ENCODE measurements at places on chromosomes 2 and 18.

DNA sequence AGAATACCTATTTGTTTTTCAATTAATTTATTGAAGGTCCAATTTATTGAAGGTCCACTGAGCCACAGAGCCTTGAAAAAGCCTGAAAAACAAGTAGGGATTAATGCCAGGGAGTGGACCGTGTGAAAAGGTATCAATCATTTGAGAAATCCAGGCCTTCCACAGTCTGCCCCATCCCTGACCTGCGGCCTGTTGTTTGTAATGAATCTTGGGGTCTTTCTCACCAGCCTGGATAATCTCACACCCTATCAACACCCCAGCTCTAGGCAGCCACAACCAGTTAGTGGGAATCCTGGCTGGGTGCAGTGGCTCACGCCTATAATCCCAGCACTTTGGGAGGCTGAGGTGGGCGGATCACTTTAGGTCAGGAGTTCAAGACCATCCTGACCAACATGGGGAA lies 47.8 kb downstream of the TNFRSF11A start:
- no peak for DNase-seq

DNA sequence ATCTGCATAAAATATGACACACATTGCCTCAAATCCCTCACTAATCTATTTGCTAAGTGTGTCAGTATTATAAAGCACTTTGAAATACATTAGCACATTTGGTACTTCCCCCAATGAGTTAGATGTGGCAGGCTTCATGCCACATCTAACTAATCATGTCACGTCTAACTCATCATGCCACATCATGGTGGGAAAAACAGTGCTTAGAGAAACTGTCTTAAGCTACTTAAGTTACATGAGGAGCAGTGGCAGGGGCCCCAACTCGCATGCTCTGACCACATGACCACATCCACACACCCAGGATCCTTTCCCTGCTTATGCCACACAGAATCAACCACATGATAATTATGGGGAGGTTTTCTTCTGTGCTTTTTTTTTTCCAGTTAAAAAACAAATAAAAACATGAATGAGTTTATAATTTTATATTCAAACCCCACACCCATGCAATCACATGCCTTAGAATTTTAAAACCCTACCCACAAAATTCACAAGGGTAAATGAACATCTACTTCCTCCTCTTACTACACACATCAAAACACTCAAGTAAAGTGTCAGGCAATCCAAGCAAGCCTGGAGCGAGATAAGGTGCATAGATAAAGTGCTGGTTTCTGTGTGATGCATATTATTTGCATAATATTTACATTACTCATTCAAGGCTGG lies 1.6 kb downstream of the ABCA12 start:
- DNase-seq: no peak

DNA sequence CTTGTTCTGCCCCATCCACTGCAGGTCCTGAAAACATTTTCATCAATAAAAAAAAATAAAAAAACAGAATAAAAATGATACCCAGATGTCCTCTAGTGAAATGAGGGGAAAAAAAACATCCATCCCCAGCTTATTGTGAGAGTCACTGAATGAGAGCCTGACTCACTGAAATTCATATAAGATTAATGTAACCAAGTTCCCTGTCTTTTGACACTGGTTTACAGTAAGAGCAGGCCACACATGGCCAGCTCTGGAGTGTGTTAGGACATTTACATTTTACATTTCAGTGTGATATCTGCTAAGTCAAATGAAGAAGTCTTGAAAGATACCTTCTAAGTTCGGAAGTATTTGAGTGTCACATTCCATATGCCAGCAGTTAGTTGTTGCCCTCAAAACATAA lies 21.1 kb upstream of the IL18R1 start:
- no peak for DNase-seq

DNA sequence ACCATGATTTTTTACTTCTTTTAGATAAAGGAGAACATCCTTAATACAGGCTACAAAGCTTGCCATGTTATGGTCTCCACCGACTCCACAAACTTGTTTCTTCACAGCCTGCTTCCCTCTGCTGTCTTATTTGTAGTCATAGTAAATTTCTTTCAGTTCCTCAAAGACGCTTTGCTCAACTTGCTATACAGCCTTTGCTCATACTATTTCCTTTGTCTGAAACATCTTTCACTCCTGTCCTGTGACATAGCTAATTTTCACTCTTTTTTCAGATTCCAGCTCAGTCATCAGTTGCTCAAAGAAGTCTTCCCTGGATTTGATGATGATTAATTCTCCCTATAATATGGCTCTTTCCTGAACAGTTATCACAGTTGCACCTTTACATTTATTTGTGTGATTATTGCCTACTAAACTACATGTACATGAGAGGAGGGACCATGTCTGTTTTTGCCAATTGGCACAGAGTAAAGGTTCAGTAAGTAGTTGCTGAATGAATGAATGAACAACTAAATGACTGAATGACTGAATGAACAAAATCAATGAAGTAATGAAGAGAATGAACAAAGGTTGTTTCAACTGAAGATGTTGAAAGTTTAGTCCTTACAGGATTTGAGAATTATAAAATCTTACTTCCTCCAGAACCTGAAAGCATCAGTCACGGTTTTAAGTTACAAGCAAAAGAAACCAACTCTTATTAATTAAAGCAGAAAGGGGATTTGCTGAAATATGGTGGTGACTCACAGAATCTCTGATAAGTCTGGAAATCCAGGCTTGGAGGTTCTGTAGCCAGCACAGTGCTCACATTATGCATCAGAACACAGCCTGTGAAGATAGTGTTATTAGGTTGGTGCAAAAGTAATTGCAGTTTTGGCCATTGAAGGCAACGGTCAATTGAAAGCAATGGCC lies 186.4 kb upstream of the FAM98A start:
- no peak for DNase-seq

DNA sequence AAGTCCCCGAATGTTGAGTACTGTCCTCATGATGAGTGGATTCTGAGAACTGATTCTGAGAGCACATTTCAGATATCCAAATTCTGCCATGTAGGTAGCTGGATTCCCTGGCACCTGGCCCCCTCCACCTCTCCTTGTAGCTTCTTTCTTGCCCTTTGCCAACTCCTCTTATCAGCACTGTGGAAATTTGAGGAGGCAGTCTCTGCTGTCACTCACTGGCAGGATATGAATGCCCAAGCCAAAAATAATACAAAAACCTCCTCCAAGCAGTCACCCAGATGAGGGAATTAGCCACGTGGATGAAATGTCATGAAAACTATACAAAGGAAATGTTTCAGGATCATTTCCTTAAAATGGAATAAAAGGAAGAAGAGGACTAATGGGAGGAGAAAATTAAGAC lies 276.8 kb downstream of the SETBP1 start:
- no peak for DNase-seq

DNA sequence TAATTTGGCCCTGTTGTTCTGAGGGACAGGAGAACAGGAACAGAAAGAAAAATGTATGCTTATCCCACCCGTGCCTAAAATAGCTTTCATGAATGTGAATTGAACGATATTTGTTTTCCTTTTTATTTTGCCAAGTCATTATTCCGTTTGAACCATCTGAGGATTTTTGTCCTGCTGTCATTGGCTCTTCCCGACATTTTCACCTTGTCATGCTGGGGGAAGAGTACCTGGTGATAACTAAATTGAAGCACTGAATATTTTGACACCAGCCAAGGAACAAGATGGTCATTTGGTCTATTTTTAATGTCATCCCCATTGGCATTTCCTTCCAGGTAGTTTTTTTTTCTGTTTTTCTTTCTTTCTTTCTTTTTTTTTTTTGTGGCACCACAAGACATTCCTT lies 204.1 kb downstream of the DCC start:
- DNase-seq: no peak

DNA sequence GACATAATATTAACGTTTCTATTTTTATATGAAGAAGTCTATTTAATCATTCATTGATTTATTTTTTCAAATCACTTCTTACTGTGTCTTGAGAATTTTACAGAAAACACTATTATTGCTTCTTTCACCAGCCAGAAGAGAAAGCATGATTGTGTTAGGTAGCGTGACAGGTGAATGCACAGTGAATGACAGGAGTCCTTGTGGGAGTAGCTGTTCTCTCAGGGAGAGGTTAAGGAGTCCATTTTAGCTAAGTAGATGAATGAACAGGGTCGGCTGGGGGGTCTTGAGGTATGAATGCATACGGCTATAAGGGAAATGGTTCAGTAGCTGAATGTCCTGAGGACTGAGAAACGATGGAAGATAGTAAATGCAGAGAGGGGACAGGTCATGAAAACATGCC lies 56.2 kb downstream of the CTNNA2 start:
- no peak for DNase-seq

DNA sequence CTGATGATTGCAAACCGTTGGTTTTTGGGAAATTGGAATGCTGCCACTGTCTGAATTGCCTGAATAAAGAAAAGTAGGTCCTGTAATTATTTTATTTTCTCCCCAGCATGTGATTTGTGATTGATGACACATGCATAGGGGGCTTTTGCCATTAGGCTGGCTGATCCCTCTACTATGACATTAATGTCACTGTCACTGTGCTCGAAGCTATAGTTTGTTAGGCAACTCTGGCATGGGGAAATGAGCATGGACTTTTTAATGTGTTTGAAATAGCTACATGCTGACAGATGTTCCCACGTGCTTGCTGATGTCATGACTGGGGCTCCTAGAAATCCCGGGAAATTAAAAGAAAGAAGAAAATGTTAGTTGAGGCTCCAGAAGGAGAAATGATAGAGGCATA lies 99.1 kb downstream of the HRH4 start:
- no peak for DNase-seq

DNA sequence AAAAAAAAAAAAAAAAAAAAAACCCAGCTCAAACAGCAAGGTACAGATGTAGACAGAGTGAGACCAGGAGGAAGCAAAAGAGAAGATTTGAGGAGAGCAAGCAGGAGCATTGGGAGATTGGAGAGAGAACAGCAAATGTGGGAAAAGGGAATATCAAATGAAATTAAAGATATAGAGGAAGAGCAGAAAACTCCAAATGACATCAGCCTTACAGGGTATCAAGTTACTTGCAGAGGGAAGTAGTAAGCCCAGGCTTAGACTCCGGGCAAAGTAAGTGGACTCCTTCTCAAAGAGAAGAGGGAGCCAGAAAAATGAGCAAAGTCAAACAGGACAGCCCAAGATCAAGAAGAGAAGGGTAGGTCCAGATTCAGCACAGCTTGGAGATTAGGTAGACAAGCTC lies 93.3 kb upstream of the PPP1CB start:
- no peak for DNase-seq

DNA sequence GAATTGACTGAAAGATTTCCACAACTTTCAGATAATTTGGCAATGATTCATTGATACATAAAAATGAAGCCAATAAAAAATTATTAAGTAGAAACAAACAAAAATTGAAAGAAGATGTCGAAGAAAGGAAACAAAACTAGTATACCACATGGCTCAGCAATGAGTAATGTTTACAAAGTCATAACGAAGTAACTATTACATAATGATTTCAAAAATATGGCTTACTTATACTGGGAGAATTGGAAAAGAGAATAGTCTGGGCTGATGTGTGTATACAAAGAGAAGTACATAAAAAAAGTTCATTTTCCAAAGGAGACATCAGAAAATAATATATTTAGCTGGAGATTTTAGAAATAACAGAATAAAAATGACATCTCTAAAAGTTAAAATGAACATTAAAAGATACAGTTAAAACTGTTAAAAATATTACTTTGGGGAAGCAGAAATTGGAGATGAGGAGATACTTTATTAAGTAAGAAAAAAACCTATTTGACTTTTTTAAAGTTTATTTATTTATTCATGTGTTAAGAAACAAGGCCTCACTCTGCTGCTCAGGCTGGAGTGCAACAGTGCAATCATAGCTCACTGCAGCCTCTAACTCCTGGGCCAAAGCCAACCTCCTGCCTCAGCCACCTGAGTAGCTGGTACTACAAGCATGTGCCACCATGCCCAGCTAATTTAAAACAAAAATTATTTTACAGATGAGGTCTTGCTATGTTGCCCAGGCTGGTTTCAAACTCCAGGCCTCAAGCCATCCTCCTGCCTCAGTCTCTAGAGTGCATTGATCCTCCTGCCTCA lies 409.7 kb upstream of the PIK3C3 start:
- no peak for DNase-seq

- no peak for DNase-seq
Observed at GRCh38 chr2:233068762-233069418, 8.7 kb downstream of the INPP5D start.

- no peak for DNase-seq
Observed at GRCh38 chr2:10733566-10733925, 12.1 kb downstream of the ATP6V1C2 start.

DNA sequence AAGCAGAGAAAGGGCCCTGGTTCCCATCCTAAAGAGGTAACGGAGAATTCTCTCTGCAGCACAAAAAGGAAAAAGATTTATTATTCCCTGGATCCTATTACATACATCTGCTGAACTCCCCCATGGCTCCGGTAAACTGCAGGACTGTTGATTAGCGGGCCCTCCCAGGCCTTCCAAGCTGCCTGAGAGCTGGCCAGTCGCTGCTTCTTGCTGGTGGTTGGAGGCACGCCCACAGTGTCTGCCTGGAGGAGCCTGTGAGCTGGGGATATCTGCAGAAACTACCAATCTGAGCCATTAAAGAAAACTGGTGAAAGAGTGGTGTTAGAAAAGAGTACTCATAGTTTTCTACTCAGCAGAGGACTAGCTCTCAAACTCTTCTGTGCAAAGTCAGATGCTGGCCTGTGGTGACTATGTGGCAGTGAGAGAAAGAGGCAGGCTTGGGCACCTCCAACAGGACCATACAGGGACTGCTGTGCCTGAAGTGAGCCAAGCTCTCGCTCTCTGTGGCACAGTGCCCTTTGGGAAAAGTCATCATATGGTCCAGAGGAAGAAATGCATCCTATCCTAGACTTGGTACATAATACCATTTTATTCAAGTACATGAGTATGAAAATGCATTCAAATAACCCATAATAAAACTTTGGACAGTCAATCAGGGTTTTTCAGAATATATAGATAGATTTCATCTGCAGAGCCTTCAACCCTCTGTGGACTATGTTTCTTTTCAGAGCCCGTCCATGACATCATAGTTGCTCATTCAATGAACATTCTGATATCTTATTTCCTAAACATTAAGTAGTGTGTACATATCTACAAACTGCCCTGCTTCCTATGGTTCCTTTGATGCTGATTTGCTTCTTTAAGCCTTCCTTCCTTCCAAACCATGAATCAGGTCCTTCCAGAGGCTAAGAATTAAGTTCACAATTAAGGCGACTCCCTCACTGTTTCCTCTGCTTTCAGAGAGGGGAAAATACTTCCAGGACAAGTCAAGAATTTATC lies 242.0 kb upstream of the LYPD1 start:
- DNase-seq: peak; percentile 35

- no peak for DNase-seq
Observed at GRCh38 chr18:9617006-9617542, 2.7 kb upstream of the PPP4R1 start.

DNA sequence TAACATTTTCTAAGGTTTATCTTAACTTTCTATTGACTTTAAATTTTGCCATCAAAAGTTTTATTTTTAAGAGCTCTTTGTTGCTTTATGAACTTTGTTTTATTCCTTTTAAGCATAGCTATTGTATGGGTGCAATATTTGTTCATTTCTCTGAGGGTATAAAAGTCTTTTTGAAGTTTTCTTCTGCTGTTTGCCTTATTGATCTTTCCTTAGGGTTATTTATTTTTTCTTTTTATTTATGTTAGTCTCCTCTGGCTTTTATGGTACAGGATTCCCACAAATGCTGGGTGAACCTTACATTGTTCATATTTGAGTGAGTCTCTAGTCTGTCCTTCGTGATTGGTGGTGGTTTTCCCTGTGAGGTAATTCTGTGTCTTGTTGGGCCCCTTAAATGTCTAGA lies 68.4 kb downstream of the PARD3B start:
- no peak for DNase-seq

Data from fibroblast of skin of left quadriceps (primary cell).